ENCODE measurements at places on chromosomes 3 and 15.

DNA sequence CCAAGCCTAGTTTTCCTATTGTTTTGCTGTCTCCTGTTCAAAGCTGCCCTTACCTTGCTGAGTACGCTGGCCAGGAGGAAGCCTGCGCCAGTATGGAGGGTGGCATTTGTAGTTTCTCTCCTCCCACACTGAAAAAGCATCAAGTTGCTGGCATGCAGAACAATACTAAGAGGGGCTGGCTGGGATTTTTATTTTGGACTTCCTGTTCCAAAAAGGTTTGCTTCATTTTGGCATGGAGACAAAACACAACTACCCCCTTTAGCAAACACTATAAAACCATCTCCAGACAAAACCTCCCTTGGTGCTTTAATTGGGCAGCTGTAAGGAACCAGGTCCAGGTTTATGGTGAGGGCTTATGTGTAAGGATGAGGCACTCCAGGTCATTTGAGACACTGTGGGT, 457.6 kb downstream of the PDCD6IP start:
- no peak for DNase-seq

- no peak for DNase-seq
Measured at GRCh38 chr3:88632226-88632625, 475.2 kb upstream of the EPHA3 start.

GRCh38 chr15:53831907-53832770, 72.7 kb upstream of the WDR72 start:
- DNase-seq: no peak

- no peak for DNase-seq
Measured at GRCh38 chr3:63654931-63655330, 2.5 kb downstream of the SNTN start.

- no peak for DNase-seq
Measured at GRCh38 chr15:62109982-62110851, 43.4 kb downstream of the C2CD4A start.

- DNase-seq: no peak
Measured at GRCh38 chr3:178103140-178103539, 433.1 kb upstream of the KCNMB2 start.

GRCh38 chr15:77749998-77750540, 117.4 kb upstream of the LINGO1 start:
- no peak for DNase-seq

DNA sequence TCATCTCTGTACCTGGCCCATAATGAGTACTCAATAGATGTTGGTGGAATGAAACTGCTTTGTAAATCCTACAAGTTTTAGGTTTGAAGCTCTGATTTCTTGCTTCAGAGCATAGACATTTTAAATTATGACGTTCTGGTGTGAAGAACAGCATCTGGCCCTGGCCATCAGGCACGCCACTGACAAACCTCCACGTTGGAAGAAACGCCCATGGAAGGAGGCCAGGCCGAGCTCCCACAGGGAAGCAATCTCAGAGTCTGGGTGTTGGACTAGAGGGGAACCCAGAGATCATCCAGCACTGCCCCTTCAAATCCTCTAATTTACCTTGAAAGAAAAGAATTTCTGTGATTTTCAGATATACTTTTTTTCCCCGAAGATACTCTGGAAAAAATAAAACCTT, 328.1 kb upstream of the RGMA start:
- DNase-seq: no peak

- no peak for DNase-seq
Measured at GRCh38 chr3:85670634-85671205, 711.9 kb downstream of the CADM2 start.

GRCh38 chr3:133570139-133570936, 3.1 kb upstream of the CDV3 start:
- no peak for DNase-seq

- no peak for DNase-seq
Measured at GRCh38 chr3:147410526-147411237, 1.5 kb downstream of the ZIC1 start.

DNA sequence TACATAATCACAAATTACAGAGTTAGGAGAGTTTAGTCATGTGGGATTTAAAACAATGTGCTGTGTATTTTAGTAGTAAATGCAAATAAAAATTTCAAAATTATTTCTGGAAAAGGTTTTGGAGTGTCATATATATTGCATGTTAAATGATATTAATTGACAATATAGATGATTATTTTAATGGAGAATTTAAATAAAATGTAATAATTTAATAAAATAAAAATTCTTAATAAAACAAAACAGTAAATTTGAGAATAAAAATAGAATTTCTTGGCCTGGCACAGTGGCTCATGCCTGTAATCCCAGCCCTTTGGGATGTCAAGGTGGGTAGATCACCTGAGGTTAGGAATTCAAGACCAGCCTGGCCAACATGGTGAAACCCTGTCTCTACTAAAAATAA, 1442.8 kb upstream of the ALCAM start:
- no peak for DNase-seq

GRCh38 chr3:108662142-108662738, 72.7 kb downstream of the DZIP3 start:
- DNase-seq: no peak

Measured in nucleus accumbens (tissue), 56 donors.